Calu3 (cell line): ENCODE measurements at places on chromosomes 13 and 19. TPM values are rescaled to one million over a fixed set of nuclear protein-coding genes. Genes with fewer than 3 reads are reported as not detected.

The C19orf33 gene
- 189 and 234 TPM in 2 replicates for total RNA-seq

The CCL25 gene
- not detected in 2 replicates for total RNA-seq

The LILRB2 gene
- total RNA-seq, result not detected in 2 replicates

The RGS9BP gene
- 0.28 and 0.71 TPM in 2 replicates for total RNA-seq

The SOX1 gene
- not detected in 2 replicates for total RNA-seq

The RNF17 gene
- total RNA-seq, result not detected in 2 replicates

The KLK4 gene
- total RNA-seq, result not detected in 2 replicates

The PEAK3 gene
- not detected in 2 replicates for total RNA-seq

The CEACAM16 gene
- 0.38 TPM in 1 of 2 replicates, not detected in the other for total RNA-seq

The FUT6 gene
- total RNA-seq, result 1.8 and 2.8 TPM in 2 replicates

The KANK3 gene
- 0.17 TPM in 1 of 2 replicates, not detected in the other for total RNA-seq

The DENND1C gene
- not detected in 2 replicates for total RNA-seq

The WASF3 gene
- total RNA-seq, result 8.7 and 10.1 TPM in 2 replicates

The CBLC gene
- 54.3 and 63.1 TPM in 2 replicates for total RNA-seq

The SERTAD1 gene
- total RNA-seq, result 12.3 and 15.4 TPM in 2 replicates

The PLK5 gene
- total RNA-seq, result not detected in 2 replicates

The STAP2 gene
- 28.7 and 30.5 TPM in 2 replicates for total RNA-seq

The KCNN1 gene
- not detected in 2 replicates for total RNA-seq

The SLITRK1 gene
- total RNA-seq, result not detected in 2 replicates

The APOE gene
- 1.1 and 4.1 TPM in 2 replicates for total RNA-seq

The PSG11 gene
- not detected in 2 replicates for total RNA-seq

The NBEA gene
- 18.0 and 21.4 TPM in 2 replicates for total RNA-seq

The ZNF763 gene
- total RNA-seq, result 1.7 and 2.0 TPM in 2 replicates

The CERS1 gene
- total RNA-seq, result 3.6 and 4.4 TPM in 2 replicates

The URAD gene
- total RNA-seq, result not detected in 2 replicates

The CATSPERD gene
- total RNA-seq, result not detected in 2 replicates

The MYO16 gene
- total RNA-seq, result 0.15 and 0.19 TPM in 2 replicates

The PSG7 gene
- not detected in 2 replicates for total RNA-seq

The FGF22 gene
- 0.24 and 0.39 TPM in 2 replicates for total RNA-seq

The TUBA3C gene
- not detected in 2 replicates for total RNA-seq

The MUC16 gene
- 0.15 and 0.17 TPM in 2 replicates for total RNA-seq

The LILRA1 gene
- total RNA-seq, result not detected in 2 replicates

The CD37 gene
- not detected in 2 replicates for total RNA-seq
